Daoy (cell line): ENCODE measurements at places on chromosomes 3 and 15.

- DNase-seq = no peak
These were observed 199.5 kb upstream of the TPRG1 start for GRCh38 chr3:188972310-188972709.

DNA sequence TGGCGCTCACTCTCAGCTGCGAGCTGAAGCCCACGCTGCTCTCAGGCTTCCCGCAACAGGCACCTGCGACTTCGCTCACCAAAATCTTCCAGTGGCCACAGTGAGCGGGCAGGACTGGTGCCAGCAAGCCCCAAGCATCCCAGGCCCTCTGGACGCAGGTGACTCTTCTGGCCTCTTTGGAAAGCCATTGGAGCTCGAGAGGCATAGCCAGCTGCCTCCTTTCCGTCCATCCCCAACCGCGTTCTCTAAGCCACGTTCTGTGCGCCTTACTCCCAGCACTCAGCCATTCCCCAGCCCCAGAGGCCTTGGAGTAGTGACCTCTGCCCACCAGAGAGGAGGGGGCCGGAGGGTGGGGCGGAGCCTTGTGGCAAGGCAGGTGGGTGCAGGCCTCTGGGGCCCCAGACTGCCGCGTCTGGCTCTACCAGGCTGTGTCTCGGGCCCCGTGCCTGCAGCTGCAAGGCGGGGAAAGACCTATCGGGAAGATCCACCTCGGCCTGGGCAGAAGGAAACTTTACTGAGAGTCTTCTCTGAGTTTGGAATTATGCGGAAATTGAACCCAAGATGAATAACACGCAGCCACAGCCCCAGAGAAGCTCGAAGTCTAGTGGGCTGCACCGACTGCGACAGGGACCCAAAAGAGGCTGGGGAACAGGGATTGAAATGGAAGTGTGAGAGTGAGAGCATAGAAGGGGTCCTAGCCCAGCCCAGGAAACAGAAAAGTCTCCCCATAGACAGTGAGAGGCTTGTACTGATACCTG is 3.6 kb upstream of the SOX14 start:
- DNase-seq = no peak

- DNase-seq = no peak
These were observed 281.2 kb upstream of the THBS1 start for GRCh38 chr15:39299486-39300267.

DNA sequence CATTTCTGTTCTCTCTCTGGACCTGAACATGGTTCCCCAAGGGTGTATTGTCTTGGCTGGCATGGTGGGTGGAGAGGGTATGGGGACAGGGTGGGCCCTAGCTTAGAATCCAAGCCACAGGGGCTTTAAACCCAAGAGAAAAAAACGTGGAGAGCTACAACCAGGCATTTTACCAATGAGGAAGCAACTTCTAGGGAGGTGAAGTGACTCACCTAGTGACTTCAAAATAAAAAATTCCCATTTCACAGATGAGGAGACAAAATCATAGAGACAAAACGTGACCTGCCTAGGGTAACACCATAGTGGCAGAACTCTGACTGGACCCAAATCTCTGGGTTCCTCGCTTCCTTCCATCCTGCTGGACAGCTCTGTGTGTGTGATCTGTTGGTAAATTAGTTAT is 216.8 kb downstream of the RPLP1 start:
- no peak for DNase-seq

DNA sequence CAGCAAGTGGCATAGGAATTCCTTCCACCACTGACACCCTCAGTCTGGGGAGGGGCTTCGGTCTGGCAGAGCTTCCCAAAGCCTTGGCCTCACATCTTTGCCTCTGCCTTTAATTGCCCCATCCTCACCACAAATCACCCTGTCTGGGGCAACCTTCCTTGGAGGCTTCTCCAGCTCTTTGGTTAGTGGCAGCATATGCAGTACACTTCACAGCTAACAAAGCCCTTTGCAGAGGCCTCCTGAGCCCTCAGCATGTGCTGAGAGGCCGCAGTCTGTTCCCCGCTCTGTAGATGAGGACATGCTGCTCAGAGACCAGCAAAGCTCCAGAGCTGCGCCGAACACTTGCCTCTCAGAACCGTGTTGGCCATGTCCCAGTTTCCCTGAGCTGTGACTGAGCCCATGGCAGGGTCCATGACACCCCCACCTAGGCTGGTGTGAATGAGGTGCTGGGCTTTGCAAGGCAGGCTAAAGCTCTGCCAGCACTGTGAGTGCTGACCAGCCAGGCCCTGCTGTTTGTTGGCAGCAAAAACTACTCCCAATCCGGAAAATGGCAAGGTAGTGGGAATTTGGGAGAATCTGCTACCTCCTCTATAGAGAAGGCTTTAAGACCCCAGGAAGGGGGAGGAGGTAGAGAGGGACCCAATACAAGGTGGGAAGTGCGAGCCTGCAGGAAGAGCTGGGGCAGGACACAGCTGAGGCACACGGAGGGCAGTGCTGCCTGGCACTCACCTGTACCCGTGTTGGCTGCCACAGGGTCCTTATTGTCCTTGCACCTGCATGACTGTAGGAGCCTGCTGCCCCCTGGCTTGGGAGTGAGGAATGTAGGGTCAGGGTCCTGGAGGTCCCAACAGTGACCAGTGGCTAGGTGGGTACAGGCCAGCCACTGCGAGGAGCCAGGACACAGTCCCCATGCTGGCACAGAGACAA is 8.4 kb upstream of the KLF15 start:
- no peak for DNase-seq

DNA sequence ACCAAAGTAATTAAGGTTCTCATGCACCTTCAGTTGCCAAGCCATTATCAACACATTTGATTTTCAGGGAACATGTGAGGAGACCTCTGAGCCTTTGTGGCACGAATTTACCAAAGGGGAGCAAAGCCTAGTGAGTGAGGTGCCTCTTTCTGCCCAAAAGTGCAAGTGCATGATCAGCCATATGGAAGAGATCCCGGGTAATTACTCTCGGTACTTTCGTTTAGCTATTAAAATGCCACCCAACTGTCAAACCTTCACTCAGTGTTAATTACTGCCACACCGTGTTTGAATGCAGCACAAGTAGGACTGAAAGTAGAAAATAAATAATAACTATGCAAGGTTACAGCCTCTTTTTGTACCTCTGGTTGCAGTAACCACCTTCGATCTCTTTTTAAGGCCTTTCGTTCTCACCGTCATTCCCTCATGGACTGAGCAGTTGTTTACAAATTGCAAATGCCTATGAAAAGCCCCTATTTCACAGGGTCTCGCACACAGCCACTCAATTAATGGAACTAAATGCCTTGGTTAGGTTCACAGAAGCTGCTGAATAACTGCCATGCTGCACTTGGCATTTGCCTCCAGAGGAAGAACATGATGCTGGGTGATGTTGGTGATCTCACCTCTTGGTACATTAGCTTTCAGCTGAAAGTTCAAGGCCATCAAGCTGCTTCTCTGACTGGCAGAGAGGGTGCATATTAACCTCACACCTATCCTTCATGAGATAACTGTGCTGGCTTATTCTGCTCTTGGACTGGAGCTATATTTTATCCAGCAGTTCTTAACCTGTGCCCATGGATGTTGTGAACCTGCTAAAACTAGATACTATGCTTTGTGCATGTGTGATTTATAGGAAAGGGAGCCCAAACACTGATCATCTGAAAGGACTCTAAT is 69.9 kb downstream of the TNIK start:
- DNase-seq = no peak
